ENCODE measurements at places on chromosomes 2 and 18.

DNA sequence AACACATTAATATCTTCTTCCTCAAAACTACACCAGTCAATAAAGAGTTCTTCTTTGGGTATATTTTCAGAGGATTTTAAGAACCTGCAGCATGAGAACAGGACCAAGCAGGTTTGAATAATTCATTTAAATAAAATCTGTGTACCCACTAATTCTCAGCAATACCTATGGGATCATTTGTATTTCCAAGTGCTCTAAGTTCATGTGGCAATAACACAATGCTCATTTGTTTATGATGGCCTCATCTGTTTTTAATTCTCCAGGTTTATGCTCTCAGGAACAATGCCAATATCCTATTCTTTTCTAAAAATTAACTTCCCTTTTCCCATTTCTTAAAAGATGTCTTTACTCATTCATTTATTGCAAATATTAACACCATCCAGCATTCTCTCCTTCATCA, 264.7 kb downstream of the METTL4 start:
- DNase-seq = no peak

DNA sequence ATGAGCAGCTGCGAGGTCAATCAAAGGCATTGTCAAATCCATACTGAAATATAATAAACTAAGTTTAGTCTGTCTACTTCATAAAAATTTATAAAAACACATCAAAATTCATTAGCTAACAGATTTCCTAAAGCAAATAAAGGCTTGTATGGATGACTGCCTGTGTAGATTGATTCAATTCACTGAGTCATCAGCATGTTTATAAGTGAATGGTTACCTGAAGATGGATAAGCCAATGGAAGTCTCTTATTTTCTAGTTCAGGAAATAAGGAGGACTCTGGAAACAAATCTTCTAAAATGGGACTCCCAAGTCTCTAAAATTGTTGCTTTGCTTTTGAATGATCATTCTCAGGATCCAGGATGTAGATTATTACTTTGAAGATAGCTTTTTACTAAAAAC, 57.0 kb upstream of the HNRNPA3 start:
- DNase-seq = no peak

DNA sequence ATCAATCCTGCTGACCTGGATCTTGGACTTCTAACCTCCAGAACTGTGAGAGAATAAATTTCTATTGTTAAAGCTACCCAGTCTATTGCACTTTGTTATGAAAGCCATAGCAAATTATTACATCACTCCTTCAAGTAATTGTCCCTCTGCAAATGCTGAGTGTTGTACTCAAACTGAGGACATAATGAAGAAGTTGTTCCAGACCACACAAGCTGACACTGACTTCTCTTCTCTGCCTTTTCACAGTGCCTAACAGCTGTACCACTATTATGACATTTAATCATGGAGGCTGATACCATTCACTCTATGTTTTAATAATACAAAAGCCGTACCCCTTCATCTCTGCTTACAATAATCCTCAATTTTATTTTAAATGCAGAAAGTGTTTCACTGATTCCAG, 424.1 kb upstream of the PIK3C3 start:
- no peak for DNase-seq

GRCh38 chr2:25160376-25160775, 8.0 kb downstream of the POMC start:
- no peak for DNase-seq

DNA sequence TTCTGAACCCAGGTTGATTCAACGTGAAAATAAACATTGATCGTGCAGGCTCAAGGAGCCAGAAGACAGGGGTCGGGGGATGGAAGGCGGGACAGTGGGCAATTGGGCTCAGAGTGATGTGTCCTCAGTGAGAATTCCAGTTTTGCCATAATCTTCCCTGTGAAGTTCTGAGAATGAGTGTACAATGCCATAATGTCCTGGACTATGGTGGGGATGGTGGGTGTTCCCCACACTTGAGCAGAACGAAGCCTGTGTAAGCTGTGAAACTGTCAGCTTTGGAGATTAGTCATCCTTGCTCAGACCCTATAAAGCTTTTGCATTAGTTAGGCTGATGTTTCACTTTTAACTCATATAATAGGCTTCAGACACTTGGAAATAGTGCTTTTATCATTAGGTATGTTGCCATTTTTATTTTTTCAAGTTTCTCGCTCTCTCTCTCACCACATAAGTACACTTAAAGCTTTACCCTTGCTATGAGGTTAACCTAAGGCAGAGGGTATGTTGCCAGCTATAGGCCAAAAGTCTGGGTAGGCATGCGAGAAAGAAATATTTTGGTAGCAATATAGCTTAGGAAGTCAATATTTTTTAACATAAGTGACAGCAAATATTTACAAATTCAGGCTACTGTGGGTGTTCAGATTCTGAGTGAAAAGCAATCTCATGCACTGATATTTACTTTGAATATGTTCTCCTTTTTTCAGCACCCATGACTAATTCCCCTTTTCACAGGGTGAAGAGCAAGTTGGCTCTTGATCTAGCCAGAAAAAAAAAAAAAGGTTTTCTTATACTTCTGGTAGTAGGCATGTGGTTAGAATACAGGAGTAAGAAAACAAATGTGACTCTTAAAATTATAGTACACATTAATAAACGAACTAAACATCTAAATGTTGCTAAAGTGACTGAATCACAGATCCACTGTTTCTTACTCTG, 47.2 kb downstream of the CDC42EP3 start:
- DNase-seq = no peak

DNA sequence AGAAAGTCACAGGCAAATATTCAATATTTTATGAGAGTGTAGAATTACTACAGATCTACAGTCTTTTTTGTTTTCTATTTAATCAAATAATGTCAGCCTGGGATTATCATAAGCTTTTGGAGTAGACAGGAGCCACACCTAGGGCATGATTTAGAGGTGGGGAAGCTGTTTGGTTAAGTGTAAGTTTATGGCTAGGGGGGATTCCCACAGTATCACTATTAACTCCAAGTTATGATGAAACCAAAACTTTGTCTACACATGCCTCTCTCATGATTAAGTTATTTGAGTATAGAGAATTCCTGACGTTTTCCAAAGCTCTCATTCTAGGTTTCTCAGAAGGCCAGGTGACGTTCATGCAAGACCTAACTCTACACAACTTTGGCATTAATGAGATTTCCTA, 2.1 kb downstream of the SERPINB10 start:
- no peak for DNase-seq

GRCh38 chr18:74878267-74878666, 280.6 kb downstream of the ZNF407 start:
- DNase-seq = no peak
